ENCODE measurements at places on chromosomes 1 and 21.

DNA sequence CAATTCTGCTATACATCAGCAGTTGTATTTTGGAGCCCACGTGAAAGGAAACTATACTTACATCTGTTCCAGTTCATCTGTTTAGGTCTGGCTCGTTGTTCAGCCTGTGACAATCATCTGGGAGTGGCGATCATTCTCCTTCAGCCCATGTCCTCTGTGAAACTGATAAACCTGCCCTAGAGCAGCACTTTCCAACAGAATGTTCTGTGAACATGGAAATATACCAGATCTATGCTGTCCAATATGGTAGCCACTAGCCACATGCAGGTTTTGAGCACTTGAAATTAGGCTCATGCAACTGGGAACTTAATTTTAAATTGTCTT, 24.5 kb upstream of the COQ8A start:
- no peak for DNase-seq

DNA sequence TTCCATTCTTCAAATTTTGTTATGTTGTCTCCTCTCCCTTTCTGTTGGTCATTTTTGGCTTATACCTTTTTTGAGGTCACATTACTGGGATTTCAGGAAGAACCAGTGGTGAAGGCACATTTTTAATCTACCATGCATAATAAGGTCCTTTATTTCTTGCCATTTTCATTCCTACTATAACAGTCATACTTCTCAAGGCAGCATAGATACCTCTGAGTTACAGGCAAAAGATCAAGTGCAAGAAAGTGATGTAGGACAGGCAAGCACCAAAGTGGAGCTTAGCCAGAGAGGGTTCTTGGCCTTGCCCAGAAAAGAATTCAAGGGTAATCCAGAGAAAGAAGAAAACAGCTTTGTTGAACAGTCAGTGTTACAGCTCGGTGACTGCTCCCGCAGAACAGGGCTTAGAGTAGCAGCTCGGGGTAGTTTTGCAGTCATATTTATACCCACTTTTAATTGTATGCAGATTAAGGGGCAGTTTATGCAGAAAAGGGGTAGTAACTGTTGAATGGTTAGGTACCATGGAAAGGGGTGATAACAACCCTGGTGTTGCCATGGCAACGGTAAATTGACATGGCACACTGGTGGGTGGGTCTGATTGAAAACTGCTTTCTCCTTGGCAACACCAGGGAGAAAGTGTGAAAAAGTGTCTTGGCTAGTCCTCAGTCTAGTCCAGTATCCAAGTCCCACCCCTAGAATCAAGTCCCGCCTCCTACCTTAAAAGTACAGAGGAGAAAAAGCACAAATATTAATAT, 39.6 kb upstream of the DOCK7 start:
- peak; percentile 71 for DNase-seq

DNA sequence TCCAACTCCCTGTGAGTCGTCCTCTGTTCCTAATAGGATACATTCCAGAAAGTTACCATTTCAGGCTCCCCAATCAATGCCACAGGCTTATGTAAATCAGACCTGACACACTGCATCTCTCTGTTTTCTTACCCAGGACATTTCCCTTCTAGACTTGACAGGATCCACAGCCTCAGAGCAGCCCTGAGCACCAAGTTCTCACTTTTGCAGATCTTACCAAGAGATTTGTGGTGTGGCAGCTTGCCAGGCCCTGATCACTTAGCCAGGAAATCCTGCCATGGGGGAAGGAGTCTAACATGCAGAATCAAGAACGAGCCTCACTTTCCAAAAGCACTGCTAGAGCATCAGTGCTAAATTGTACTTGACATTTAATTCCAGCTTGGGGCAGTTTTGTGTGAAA, 202.9 kb downstream of the TBX15 start:
- DNase-seq = peak; percentile 21

- DNase-seq = no peak
These were observed 110.6 kb downstream of the USP25 start for GRCh38 chr21:15840406-15840805.

DNA sequence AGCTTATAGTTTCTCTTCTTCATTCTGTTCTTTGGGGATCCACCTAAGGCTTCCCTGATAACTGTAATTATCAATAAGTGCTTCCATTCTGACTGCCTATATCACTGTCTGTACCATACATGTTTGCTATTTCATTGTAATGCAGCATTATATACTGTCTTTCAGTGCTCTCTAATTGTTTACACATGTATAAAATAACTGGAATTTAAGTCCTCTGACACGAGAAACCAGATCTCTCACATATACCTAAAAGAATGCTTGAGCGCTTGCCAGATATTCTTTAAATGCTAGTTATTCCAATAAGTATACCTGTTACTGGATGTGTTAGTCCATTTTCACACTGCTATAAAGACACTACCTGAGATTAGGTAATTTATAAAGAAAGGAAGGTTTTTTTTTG, 34.7 kb downstream of the CELF3 start:
- DNase-seq = no peak

DNA sequence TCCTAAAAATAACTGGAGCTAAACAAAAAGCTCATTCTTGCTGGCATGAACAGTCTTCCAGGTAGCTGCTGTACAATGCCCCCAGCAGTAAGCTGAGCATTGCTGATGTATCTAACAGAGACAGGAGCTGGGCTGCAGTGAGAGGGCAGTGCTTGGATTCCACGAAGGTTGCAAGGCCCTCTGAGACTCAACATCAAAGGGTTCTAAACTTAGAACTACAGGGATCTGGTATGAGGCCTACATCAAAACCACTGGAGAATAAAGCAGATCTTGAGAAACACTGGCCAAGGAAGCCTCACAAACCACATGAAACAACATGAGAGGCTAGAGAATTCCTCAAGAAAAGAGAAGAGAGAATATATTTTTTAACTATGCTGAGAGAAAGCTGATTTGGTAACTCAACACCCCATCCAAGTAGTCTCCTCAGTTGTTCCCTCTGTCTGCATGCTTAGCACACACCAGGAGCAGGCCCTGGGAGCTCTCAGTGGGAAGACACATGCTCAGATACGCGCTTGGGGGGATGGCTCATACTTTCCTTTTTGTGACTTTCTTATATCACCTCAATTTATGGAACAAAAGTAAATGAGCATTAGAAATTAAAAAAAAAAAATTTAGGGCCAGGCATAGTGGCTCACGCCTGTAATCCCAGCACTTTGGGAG, 27.7 kb downstream of the DSTYK start:
- no peak for DNase-seq

- DNase-seq = no peak
These were observed 1.9 kb upstream of the SYT14 start for GRCh38 chr1:209936125-209936524.

DNA sequence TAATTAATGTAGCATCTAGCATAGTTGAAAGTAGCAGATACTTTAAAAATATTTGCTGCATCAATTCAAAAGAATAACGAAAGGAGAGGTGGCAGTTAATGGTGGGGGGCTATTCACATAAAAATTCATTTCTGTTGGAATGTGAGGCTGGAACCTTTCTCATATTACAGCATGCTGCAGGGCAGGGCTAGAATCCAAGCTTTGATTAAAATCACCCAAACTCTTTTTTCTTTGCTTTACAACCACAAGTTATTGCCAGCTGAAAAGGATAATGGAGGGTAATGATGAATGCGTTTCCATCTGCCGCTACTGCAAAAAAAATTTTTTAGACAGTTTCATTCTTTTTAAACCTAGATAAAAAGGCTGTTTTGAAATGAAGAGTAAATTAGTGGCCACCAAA, 9.8 kb downstream of the DISP1 start:
- DNase-seq = no peak

- no peak for DNase-seq
These were observed 50.3 kb downstream of the NUP210L start for GRCh38 chr1:154104433-154105082.

DNA sequence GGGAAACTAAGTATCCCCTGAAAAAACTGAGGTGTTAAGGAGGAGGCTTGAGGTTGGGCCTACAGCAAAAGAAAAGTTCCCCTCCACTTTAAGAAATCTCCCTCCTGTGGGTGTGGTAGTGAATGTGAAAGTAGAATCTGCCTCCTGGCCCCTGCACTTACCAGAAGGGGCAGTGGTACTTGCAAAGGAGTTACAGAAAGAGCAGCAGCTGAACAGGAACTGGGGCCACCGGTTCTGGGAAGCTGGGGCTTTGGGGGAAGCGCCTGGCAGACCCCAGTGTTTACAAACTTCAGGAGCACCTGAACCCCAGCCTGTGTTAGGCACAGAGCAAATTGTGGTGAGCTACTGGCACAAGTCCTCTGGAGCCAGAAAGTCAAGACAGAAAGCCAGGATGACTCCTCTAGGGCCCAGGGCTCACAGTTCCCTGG, 250.2 kb upstream of the FGGY start:
- peak; percentile 85 for DNase-seq

DNA sequence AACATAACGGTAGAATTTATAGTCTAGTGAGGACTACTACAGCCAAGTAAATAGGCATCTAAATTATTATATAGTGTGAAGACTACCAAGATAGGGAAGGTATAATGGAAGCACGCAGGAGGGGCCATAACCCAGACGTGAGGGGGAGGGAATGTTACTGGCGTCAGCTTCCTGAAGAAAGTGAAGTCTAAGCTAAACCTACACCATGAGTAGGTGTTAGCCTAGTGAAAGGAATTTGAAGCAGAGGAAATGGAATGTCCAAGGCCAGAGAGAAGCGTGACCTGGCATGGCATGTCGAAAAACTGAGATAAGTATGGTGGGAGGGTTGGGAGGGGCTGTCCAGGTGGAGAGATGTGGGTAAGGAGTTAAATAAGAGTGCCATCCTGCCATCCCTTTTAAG, 140.5 kb downstream of the SLC44A5 start:
- DNase-seq = no peak

DNA sequence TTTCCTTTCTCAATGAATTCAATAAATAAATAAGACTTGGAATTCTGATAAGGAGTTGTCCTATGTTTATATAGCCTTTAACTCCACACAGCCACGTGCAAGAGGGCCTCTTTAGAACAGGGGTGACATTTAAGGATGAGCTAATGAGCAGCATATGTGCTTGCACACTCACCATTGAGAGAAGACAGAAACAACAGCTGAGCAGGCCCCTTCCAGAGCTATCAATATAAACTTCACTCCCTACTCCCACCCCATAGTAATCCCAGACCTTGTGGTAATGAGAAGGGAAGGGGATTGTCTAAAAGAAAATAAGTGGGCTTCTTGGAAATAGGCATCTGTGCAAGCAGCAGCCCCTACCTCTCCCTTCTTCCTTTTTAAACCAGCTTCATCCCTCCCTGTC, 176.0 kb downstream of the SEC16B start:
- DNase-seq = no peak

GRCh38 chr1:205703072-205703471, 22.8 kb upstream of the SLC45A3 start:
- no peak for DNase-seq

- DNase-seq = no peak
These were observed 136.2 kb downstream of the SEC16B start for GRCh38 chr1:177833631-177834030.

DNA sequence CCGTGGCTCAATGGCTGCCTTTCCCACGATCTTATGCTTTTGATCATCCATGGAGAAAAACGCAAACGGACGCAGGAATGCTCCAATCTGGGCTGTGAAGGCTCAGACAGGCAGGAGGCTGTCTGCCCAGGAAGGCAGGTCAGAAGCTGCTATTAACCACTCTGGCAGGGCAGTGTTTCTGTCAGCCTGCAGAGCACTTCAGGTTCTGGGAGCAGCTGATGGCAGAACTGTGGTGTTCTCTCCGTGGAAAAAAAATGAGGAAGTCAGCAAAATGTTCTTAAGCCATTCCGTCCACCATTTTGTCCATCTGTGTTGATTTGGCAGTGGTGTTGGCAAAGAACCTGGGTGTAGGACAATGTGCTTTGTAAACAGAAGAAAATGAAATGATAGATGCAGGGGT, 91.7 kb downstream of the SIM2 start:
- peak; percentile 21 for DNase-seq

DNA sequence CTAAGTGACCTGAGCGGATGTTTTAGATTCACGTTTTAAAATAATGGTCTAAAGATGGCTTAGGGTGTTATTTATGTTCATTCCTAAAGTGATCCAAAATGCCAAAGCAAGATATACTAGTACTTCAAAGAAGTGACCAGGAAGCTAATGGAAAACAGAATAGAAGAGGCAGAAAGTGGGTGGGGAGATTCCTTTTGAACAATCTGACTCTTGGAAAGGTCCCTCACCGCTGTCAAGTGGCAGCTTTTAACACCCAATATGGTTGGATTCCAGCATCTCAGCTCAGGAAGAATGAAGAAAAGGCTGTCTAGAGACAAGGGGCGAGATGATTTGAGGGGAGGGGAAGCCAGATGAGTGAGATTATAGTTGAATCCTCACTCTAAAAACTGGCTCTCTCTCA, 90.3 kb downstream of the SCMH1 start:
- DNase-seq = no peak

DNA sequence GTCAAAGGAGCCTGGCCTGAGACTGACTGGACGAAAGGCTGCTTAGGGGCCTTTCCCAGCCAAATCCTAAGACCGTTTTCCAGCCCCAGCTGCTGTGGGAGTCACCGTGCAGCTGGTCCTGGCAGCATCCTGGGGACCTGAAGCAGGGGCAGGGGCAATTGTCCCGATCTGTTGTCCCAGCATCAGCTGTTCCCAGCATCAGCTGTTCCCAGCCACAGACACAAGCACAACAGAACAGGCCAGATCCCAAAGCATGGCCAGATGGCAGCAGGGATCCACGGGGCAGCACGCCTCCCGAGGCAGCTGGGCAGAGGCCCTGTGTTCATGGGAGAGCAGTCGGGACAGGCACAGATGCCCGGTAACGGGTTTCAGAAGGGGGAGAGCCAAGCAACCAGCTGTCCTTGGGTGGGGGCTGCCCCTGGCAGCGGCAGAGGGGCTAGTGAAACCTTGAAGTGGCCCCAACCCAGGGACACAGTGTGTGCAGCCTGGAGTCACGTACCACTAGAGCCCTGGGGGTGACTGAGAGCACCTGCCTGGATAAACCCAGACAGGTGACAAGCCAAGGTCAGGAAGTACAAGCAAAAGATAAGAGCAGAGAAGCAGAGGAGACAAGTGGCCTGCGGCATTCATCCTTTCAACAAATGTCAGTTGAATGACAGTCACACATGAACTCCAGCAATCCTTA, 13.3 kb downstream of the CELA2B start:
- DNase-seq = no peak

DNA sequence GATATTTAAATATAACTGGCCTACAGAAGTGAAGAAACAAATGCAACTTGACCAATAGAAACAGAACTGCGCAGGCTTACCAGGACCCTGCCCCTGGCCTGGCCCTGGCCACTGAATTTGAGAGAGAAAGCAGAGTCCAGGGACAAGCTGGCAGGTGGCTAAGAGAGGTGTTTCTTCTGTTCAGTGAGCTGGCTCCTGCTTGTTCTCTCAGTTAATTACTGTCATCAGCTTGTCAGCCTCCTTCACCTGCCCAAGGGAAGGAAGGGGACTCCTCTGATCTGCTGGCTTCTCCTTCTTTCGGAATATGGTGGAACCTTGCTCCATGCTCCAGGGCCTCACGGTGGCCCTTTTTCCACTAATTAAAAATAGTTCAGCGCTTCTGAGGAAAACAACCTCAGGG, 388.4 kb downstream of the DISC1 start:
- no peak for DNase-seq

- DNase-seq = peak; percentile 28
These were observed 28.2 kb upstream of the KLHDC7A start for GRCh38 chr1:18452550-18452949.

DNA sequence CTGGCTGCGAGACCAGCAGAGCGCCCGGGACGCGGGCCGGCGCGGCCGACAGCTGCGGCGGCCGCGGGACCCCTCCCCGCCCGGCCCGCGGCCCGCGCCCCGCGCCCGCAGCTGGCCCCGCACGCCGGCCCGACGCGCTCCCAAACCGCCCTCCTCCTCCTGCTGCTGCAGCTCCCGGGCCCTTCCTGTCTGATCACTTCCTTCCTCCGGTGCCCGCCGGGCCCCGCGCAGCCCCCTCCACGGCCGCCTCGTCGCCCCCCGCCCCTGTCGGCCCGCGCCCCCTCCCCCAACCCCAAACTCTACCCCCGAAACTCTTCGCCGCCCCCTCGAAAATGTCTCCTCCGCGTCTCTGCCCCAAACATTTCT, 594 bp downstream of the LUZP1 start:
- no peak for DNase-seq
